ENCODE measurements at places on chromosomes 2 and 18. TPM values are rescaled to one million over a fixed set of nuclear protein-coding genes. Genes with fewer than 3 reads are reported as not detected.

SOX11 gene
- total RNA-seq, result not detected

SERPINB10 gene
- not detected for total RNA-seq

MROH2A gene
- 0.12 TPM for total RNA-seq

TUBA3E gene
- total RNA-seq, result 0.62 TPM

GCG gene
- not detected for total RNA-seq

CASP8 gene
- total RNA-seq, result 35.6 TPM

LRRC30 gene
- not detected for total RNA-seq

L3MBTL4 gene
- not detected for total RNA-seq

SNORC gene
- 14.4 TPM for total RNA-seq

EPC2 gene
- 7.5 TPM for total RNA-seq

FAM228A gene
- not detected for total RNA-seq

COLEC12 gene
- 0.06 TPM for total RNA-seq

TXNDC9 gene
- 43.3 TPM for total RNA-seq

VWA3B gene
- total RNA-seq, result not detected

FAM117B gene
- 2.4 TPM for total RNA-seq

CD207 gene
- not detected for total RNA-seq

IL1A gene
- 0.09 TPM for total RNA-seq

ZNF521 gene
- not detected for total RNA-seq

RTKN gene
- total RNA-seq, result 21.0 TPM

ITPRIPL1 gene
- not detected for total RNA-seq

AQP4 gene
- not detected for total RNA-seq

SH3RF3 gene
- 0.50 TPM for total RNA-seq

HDAC4 gene
- 8.0 TPM for total RNA-seq

ERCC3 gene
- total RNA-seq, result 46.0 TPM

ZEB2 gene
- total RNA-seq, result 8.3 TPM

CCDC102B gene
- total RNA-seq, result 0.60 TPM

REG1B gene
- not detected for total RNA-seq

EIPR1 gene
- total RNA-seq, result 40.4 TPM

MYO3B gene
- not detected for total RNA-seq

ELOA2 gene
- not detected for total RNA-seq

Data from A549 treated with GW870086 at 1 μM for 4 hours (cell line).